ENCODE measurements at places on chromosomes 11 and 22.

DNA sequence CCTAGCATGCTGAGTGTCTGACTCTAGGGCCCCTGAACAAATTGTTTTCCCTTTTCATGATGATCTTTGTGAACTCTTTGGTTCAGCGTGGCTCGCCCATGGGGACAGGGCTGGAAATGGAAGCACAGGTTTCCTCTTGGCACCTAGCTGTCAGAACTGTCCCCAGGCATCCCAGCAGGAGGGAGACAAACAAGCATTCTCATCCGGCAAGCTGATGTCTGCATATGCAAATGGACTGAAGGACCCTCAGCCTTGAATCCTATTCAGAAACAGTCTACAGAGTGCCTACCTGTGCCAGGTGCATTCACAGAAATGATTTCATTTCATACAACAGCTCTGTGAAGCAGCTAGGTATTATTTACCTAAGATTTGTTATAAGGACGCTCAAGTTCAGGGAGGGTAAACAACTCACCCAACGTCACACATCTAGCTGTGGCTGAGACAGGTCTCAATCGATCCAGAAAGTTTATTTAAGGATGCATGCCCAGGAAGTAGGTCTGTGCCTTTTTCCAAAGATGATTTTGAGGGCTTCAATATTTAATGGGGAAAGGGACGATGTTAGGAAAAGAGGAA lies 176.4 kb downstream of the KIRREL3 start:
- DNase-seq = no peak

DNA sequence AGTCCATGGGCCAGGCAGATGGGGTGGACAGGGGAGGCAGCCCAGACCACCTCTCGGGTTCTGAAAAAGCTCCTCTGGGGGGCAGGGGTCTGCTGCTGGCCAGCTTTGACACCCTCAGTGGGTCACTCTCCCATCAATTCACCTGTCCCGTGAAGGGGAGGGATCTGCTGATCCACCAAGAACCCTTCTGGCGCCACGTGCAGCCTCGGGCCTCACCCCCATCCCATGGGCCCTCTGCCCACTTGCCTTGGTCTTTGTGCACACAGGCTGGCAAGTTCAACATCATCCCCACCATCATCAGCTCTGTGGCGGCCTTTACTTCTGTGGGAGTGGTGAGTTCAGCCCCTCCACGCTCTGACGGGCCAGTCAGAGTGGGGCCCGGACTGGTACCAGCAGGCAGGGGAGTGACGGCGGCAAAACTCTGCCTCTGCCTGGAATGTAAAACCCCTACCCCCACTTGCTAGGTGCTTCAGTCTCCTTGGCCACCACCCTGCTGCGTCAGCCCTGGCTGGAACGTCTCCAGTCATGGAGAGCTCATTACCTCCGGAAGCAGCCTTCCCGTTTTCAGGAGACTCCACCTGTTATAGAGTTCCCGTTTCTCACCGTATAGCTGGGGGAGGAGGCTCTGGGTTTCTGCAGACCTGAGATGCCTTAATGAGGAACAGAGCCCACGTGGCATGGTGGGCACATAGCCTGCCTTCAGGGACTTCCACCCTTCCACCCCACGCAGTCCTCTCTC lies 12.7 kb downstream of the PRG3 start:
- no peak for DNase-seq

GRCh38 chr11:67373648-67374570 lies 511 bp upstream of the CLCF1 start:
- no peak for DNase-seq

DNA sequence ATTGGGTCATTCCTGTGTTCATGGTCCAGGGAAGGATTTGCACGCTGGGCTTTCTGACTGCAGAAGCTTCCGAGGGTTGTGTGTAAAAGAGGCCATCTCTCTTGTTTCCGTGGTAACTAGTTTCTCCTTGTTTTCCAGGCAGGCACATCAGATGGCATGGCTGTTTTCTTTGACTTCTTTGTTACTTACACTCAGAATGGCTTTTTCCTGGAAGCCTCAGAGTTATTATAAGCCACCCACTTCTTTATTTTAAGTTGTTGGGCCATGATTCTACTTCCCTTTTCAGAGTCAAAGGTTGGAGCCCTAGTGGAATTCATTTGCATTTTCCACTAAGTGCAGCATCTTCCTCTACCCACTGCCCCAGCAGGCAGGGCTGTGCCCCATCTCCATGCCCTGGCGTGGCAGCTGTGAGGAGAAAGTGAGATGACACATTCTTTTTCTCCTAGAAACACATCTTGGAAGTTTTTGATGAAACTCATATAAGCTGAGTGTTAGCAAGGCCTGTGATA lies 94.9 kb downstream of the PRR5L start:
- no peak for DNase-seq

DNA sequence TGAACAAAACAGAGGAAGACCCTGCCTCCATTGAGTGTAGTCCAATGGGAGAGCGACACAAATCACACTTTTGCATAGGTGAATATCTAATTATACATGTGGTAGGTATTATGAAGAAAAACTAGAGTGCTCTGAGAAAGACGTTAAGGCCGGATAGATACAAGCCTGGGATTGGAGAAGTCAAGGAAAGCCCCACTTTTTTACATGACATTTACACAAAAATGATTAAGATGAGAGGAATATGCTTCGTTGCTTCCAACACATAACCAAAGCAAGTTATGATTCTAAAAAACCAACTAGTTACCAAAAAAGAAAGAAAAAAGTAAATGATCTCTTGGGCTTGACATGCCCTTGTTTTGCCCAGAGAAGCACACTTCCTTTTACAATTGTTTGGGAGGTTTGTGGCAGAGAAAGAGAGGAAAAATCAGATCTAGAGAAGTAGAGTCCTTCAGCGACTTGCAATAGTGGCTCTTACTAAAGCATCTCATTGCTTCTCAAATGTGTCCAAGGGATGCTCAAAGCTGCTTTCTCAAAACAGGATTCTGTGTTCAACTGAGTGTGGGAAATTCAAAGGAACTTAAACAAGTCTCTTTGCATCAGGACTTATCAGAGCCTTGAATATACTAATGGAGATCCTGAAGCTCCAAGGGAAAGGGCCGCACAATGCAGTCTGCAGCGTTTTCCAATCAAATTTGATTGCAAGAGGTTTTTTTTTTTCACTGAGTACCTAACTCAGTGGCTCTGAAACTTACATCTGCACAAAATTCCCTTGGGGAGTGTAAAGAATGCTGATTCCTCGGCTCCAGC lies 38.8 kb downstream of the FLI1 start:
- no peak for DNase-seq

DNA sequence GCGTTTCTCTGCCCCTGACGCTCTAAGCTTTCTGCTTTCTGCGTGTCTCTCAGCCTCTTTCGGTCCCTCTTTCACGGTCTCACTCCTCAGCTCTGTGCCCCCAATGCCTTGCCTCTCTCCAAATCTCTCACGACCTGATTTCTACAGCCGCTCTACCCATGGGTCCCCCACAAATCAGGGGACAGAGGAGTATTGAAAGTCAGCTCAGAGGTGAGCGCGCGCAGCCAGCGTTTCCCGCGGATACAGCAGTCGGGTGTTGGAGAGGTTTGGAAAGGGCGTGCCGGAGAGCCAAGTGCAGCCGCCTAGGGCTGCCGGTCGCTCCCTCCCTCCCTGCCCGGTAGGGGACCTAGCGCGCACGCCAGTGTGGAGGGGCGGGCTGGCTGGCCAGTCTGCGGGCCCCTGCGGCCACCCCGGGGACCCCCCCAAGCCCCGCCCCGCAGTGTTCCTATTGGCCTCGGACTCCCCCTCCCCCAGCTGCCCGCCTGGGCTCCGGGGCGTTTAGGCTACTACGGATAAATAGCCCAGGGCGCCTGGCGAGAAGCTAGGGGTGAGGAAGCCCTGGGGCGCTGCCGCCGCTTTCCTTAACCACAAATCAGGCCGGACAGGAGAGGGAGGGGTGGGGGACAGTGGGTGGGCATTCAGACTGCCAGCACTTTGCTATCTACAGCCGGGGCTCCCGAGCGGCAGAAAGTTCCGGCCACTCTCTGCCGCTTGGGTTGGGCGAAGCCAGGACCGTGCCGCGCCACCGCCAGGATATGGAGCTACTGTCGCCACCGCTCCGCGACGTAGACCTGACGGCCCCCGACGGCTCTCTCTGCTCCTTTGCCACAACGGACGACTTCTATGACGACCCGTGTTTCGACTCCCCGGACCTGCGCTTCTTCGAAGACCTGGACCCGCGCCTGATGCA lies at the start of gene MYOD1:
Gene MYOD1 (plus strand): TSS at position 544 of the 910 bp plus-strand sequence. CDS start 212 bp downstream, at position 756.
- no peak for DNase-seq

- no peak for DNase-seq
Measured at GRCh38 chr11:69104856-69105395, 50.8 kb upstream of the SMIM38 start.

GRCh38 chr22:47552541-47553205 lies 790.2 kb downstream of the TBC1D22A start:
- DNase-seq = no peak

All from activated naive CD8-positive, alpha-beta T cell treated with anti-CD3 and anti-CD28 coated beads, Interleukin-2, amount 50 U/mL, for 16 hours (primary cell).